Activated CD4-positive, alpha-beta T cell treated with anti-CD3 and anti-CD28 coated beads for 36 hours (primary cell): ENCODE measurements at places on chromosomes 2 and 18. TPM values are rescaled to one million over a fixed set of nuclear protein-coding genes. Genes with fewer than 3 reads are reported as not detected.

DNA sequence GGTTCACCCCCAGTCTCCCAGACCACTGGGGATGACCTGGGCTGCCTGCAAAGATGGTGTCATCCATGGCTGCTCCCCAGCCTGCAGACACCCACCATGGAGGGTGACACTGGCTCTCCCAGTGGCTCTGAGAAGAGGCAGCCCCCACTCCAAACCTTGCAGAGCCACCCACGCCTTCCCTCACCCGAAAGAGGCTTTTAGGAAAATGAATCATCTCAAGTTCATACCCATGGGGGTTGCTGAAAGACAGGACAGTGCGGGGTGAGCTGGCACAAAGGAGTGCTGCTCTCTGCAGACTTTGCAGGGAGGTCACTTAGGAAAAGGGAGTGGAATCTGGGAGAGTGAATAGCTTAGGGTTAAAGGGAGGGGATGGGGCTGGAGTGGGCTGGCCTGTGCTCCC lies 36.4 kb downstream of the MPHOSPH10 start:
- no peaks in the 10 kb centered on the region for H3K36me3 ChIP-seq
- peak; percentile 29 for DNase-seq
- no peak overlapping the region for H3K27ac ChIP-seq
- no peak overlapping the region for H3K4me3 ChIP-seq

GRCh38 chr2:228801451-228801850 lies 469.6 kb downstream of the PID1 start:
- no peak overlapping the region for H3K27ac ChIP-seq
- DNase-seq = no peak
- H3K36me3 ChIP-seq = no peaks in the 10 kb centered on the region
- no peaks in the 10 kb centered on the region for H3K27me3 ChIP-seq

GRCh38 chr2:239694487-239694886 lies 293.7 kb upstream of the HDAC4 start:
- no peaks in the 10 kb centered on the region for H3K27me3 ChIP-seq
- no peak overlapping the region for H3K27ac ChIP-seq
- H3K36me3 ChIP-seq = no peaks in the 10 kb centered on the region
- no peak for DNase-seq

DNA sequence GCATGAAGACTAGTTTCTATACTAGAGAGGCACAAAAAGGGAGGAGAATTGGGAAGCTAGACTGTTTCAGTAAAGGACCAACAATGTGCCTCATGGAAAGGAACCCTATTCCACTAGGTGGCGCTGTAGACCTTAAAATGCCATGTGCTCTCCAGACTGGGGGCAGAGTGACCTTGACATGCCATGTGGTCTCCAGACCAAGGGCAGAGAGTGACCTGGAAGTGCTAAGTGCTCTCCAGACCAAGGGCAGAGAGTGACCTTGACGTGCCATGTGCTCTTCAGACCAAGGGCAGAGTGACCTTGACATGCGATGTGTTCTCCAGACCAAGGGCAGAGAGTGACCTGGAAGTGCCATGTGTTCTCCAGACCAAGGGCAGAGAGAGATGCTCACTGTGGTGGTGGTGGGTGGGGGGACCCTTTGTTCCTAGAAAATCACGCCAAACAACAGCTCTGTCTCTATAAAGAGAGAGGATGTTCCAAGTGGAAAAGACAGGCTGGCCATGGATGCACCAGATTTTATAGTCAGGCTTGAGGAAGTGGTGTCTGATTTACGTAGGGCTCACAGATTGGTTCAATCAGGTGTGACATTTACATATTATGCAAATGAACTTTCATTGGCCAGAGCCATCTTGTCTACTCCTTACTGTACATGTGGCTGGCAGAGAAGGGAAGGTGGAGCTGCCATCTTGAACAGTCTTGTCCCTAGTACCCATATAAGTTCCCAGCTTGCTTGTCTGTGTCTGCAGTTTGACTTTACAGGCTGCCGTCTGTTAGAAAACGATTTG lies 344.0 kb upstream of the DDX18 start:
- H3K27me3 ChIP-seq = no peaks in the 10 kb centered on the region
- no peak overlapping the region for H3K4me3 ChIP-seq
- no peak overlapping the region for H3K27ac ChIP-seq
- DNase-seq = peak; percentile 52

DNA sequence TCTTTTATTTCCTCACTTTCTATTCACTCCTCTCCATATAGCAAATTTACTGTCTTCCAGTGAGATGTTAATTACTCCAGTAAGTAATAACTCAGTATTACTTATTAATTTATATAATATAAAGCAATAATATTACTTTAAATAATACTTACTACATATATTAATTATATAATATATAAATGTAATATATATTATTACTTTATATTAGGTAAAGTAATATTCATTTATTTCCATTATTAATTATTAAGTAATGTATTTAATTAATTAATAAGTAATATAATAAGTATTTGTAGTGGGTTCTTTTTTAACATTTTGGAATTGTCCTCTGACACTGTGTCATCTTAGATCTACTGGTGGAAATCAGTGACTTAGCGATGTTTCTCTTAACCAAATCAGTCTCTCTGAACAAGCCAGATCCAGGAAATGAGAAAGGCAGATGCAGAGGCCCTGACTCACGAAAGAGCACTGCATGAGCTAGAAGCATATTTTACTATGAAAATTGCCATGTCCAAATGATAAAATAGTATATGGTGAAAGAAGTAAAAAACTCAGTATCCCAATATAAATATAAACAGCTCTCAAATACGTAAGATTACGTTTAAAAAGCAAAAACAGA lies 115.9 kb downstream of the DSEL start:
- peaks cover 2% of the 10 kb centered on the region for H3K27me3 ChIP-seq
- no peak overlapping the region for H3K27ac ChIP-seq
- DNase-seq = no peak
- no peak overlapping the region for H3K4me3 ChIP-seq
- H3K4me1 ChIP-seq = no peaks in the 10 kb centered on the region

DNA sequence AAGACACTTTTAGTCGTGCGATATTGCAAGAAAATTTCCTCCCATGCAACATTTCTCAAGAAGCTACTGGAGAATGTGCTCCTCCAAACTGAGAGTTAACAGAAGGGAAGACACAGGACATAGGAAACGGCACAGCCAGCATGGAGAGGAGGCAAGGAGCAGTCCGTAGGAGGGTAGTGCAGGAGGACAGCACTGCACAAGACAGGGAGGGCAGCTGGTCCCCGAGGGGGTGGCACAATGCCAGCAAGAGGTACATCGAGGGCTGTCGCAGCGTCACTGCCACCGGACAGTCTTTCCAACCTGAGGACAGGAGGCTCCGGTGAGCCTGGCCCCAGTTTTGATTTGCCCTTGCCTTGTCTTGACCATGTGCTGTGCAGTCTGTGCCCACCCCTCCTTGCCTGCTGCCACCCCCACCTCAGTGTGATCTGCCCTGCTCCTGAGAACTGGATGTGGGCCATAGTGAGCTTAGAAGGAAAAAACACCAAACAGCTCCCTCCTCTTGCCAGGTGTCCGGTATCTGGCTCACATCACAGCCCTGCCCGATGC lies 81.6 kb upstream of the LAPTM4A start:
- H3K36me3 ChIP-seq = no peaks in the 10 kb centered on the region
- DNase-seq = no peak
- H3K4me3 ChIP-seq = no peak overlapping the region
- H3K4me1 ChIP-seq = no peaks in the 10 kb centered on the region
- peaks cover 11% of the 10 kb centered on the region for H3K27me3 ChIP-seq
- no peak overlapping the region for H3K27ac ChIP-seq

- no peaks in the 10 kb centered on the region for H3K36me3 ChIP-seq
- DNase-seq = peak; percentile 85
- peaks cover 21% of the 10 kb centered on the region for H3K27me3 ChIP-seq
- H3K4me1 ChIP-seq = peaks cover 23% of the 10 kb centered on the region
- peak overlapping the region; percentile 73 for H3K4me3 ChIP-seq
These were observed 62.1 kb upstream of the MAPRE2 start for GRCh38 chr18:34978953-34979608.

GRCh38 chr2:98854682-98855081 lies 81.3 kb downstream of the CRACDL start:
- no peaks in the 10 kb centered on the region for H3K4me1 ChIP-seq
- DNase-seq = no peak
- H3K27me3 ChIP-seq = peaks cover 13% of the 10 kb centered on the region
- H3K36me3 ChIP-seq = peaks cover 5% of the 10 kb centered on the region
- no peak overlapping the region for H3K4me3 ChIP-seq

DNA sequence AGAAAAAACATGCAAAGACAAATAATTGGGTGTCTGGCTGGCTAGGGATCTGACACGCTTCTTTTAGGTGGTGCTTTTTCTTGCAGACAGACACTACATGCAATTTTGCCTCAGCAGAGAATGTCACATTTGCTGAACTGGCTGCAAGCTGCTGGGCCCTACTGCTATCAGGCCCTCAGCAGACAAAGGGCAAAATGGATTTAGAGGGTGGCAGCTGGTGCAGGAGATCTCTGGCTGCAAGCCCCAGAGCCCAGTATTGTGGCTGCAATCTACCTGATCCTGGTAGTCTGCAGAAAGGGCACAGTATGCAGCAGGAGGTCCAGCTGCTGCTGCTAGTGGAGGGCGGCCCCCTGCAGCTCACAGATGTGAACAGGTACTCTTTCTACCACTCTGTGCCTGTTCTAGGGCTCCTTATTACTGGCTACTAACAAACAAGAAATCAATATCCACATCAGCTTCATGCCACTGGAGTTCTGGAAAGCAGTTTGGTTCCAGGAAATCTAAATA lies 796.7 kb upstream of the CELF4 start:
- H3K27me3 ChIP-seq = no peaks in the 10 kb centered on the region
- peaks cover 2% of the 10 kb centered on the region for H3K4me1 ChIP-seq
- no peaks in the 10 kb centered on the region for H3K36me3 ChIP-seq
- no peak overlapping the region for H3K4me3 ChIP-seq
- DNase-seq = no peak

DNA sequence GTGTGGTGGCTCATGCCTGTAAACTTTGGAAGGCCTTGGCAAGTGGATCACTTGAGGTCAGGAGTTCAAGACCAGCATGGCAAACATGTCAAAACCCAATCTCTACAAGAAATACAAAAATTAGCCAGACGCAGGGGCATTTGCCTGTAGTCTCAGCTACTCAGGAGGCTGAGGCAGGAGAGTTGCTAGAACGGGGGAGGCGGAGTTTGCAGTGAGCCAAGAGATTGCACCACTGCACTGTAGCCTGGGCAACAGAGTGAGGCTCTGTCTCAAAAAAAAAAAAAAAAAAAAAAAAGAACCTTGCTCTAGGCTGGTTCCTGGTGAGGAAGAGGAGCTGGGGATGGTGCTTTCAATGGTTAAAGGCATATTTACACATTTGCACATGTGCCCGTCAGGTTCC lies 129.4 kb downstream of the LYPD6B start:
- peaks cover 3% of the 10 kb centered on the region for H3K36me3 ChIP-seq
- H3K4me1 ChIP-seq = peaks cover 19% of the 10 kb centered on the region
- peaks cover 23% of the 10 kb centered on the region for H3K27me3 ChIP-seq
- DNase-seq = no peak
- no peak overlapping the region for H3K27ac ChIP-seq

DNA sequence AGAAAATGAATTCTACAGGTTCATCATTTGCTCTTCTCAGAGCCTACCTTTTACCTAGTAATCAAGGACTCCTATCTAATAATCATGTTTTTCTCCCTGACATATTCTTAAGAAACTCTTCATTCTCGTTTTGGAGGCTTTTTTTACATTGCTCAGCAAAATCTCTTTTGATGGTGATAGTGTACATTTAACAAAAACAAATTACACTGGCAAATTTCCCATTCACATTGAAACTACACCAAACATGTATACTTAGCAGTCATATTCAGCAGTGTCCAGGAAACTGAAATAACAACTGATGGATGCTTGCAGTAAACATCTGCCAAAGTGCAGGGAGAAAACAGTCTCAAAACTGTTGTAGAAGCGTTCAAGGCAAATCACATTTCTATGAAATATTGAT lies 4.4 kb upstream of the VIT start:
- no peak for DNase-seq
- H3K4me3 ChIP-seq = no peak overlapping the region
- H3K36me3 ChIP-seq = no peaks in the 10 kb centered on the region
- H3K27me3 ChIP-seq = peaks cover 7% of the 10 kb centered on the region
- peaks cover 2% of the 10 kb centered on the region for H3K4me1 ChIP-seq

- no peaks in the 10 kb centered on the region for H3K36me3 ChIP-seq
- H3K27me3 ChIP-seq = peaks cover 8% of the 10 kb centered on the region
- H3K4me3 ChIP-seq = no peak overlapping the region
- DNase-seq = no peak
These were observed 146.4 kb downstream of the DYSF start for GRCh38 chr2:71599646-71600236.

DNA sequence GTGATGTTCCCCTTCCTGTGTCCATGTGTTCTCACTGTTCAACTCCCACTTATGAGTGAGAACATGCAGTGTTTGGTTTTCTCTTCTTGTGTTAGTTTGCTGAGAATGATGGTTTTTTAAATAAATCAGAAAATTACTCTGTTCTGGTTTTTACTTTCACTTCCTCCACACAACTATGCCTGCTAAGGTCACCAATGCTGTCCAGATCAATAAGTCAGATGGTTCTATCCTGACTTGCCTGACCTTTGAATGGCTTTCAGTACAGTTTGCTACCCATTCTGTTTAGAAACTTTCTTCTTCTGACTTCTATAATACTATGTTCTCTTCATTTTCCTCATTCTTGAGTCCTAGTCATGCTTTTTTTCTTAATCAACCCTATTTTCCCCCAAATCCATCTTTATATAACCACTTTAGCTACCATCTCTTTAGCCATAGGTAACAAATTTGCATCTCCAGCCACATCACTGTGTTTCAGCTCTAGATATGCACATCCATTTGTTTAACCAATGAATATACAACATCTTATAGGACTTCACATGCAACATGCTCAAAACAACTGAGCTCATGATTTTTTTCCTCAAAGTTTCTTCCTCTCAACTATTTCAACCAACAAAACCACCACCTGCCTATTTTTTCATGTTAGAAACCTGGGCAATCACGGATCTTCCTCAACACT lies 58.8 kb upstream of the SLC38A11 start:
- DNase-seq = no peak
- H3K4me3 ChIP-seq = no peak overlapping the region
- H3K36me3 ChIP-seq = no peaks in the 10 kb centered on the region
- peaks cover 9% of the 10 kb centered on the region for H3K27me3 ChIP-seq
- no peaks in the 10 kb centered on the region for H3K4me1 ChIP-seq

GRCh38 chr2:20476950-20477349 lies 30.1 kb downstream of the RHOB start:
- DNase-seq = no peak
- no peaks in the 10 kb centered on the region for H3K36me3 ChIP-seq
- peaks cover under 1% of the 10 kb centered on the region for H3K27me3 ChIP-seq
- H3K4me3 ChIP-seq = no peak overlapping the region

GRCh38 chr18:29157057-29157780 lies 980.3 kb upstream of the CDH2 start:
- H3K27ac ChIP-seq = no peak overlapping the region
- H3K4me1 ChIP-seq = no peaks in the 10 kb centered on the region
- DNase-seq = no peak
- no peaks in the 10 kb centered on the region for H3K36me3 ChIP-seq
- no peak overlapping the region for H3K4me3 ChIP-seq
- H3K27me3 ChIP-seq = no peaks in the 10 kb centered on the region

Gene ANKRD12
- 96.0 TPM for total RNA-seq

Gene EFEMP1
- total RNA-seq = not detected

Gene GBX2
- not detected for total RNA-seq

Gene CHRNA1
- not detected for total RNA-seq

Gene SPP2
- not detected for total RNA-seq

Gene CFAP53
- total RNA-seq = 0.44 TPM

Gene OR6B2
- not detected for total RNA-seq

Gene METAP1D
- 6.0 TPM for total RNA-seq

Gene LRP1B
- not detected for total RNA-seq
